SIG-M5 (cell line): ENCODE measurements at places on chromosomes 4 and X.

GRCh38 chr4:99104153-99104552 lies 15.6 kb upstream of the ADH5 start:
- no peak for DNase-seq

DNA sequence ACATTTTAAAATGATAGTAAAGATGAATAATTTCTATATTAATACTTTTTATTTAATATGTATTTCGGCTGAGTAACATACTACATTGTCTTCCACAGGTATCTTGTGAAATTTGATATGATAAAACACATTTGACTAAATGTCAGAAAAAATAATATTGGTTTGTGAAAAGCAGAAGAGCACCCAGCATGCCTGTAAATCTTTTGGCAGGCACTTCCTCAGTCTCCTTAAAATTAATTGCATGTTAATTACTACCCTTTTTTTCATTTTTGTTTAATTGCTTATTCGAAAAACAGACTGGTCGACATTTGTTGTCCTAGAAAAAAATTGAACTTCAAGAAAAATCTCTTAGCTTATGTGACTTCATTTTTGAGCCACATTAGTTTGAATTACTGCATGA lies 40.6 kb downstream of the CLCN3 start:
- no peak for DNase-seq

GRCh38 chr4:5992828-5993321 lies 25.4 kb downstream of the C4orf50 start:
- DNase-seq = no peak

- DNase-seq = no peak
Measured at GRCh38 chr4:4339504-4340085, 47.3 kb upstream of the NSG1 start.

DNA sequence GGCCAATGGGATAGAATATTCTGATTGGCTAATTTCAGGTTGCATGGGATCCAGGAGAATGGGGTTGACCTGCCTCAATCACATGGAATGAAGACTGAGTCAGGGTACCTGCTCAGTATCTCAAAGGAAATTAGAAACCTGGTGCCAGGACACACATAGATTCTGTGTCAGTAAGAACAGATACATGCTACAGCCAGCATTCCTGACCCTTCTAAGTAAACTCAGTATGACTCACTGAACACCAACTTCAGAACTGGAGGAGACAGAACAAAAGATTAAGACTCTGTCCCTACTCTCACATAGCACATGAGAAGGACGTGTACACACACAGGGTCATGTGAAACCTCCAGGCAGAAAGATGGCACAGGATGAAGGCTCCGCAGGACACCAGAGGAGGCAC lies 54.5 kb downstream of the FAM184B start:
- no peak for DNase-seq

- DNase-seq = no peak
Measured at GRCh38 chr4:185969657-185970056, 99.3 kb upstream of the TLR3 start.

- no peak for DNase-seq
Measured at GRCh38 chrX:46209768-46210167, 335.5 kb downstream of the ZNF674 start.

GRCh38 chr4:26330946-26331345 lies 10.1 kb downstream of the RBPJ start:
- no peak for DNase-seq

GRCh38 chr4:188305690-188306089 lies 166.4 kb downstream of the TRIML1 start:
- no peak for DNase-seq

GRCh38 chr4:173529477-173530325 lies at the start of gene HAND2:
Gene HAND2 (minus strand): TSS chr4:173530229. CDS start chr4:173529289, 940 bp downstream.
- no peak for DNase-seq

DNA sequence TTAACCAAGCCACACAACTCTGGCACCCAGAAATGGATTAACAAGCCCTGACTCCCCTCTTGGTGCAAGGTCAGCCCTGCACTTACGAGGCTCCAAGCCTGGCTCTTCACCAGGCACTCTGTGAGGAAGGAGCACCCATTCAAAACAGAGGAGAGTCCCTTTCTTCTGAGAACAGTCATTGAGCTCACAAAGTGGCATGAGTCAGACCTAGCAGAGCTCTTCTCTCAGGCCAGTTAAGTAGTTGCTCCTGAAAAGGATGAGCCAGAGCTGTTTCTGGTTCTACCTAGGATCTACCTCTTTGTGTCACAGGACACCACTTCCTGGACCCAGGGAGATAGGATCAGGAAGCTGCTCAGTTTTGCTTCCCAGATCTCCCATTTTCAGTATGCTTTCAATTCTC lies 48.2 kb downstream of the EVC2 start:
- DNase-seq = no peak

DNA sequence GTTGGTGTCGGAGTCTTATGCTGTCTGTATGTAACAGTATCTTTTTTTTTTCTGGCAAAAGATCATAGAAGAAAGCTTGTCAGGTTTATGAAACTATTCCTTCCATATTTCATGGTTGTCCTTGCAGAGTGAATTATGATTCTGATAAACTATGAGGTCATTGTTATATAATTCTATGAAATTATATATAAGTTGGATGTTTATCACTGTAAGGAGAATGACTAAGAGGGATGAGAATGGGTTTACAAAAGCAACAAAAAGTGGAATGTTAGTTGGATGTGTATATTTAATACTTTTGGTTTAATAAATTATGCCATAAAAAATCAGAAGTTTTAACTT lies 43.1 kb downstream of the RAPGEF2 start:
- DNase-seq = no peak

GRCh38 chrX:109629310-109629709 lies 4.3 kb upstream of the KCNE5 start:
- DNase-seq = no peak

- DNase-seq = no peak
Measured at GRCh38 chr4:23312686-23313085, 577.2 kb downstream of the PPARGC1A start.

GRCh38 chr4:70120323-70120722 lies 33.7 kb upstream of the PRR27 start:
- no peak for DNase-seq

GRCh38 chrX:154526901-154527675 lies 11.1 kb upstream of the FAM3A start:
- peak; percentile 2 for DNase-seq

- DNase-seq = no peak
Measured at GRCh38 chrX:153642051-153642654, 4.8 kb upstream of the DUSP9 start.

DNA sequence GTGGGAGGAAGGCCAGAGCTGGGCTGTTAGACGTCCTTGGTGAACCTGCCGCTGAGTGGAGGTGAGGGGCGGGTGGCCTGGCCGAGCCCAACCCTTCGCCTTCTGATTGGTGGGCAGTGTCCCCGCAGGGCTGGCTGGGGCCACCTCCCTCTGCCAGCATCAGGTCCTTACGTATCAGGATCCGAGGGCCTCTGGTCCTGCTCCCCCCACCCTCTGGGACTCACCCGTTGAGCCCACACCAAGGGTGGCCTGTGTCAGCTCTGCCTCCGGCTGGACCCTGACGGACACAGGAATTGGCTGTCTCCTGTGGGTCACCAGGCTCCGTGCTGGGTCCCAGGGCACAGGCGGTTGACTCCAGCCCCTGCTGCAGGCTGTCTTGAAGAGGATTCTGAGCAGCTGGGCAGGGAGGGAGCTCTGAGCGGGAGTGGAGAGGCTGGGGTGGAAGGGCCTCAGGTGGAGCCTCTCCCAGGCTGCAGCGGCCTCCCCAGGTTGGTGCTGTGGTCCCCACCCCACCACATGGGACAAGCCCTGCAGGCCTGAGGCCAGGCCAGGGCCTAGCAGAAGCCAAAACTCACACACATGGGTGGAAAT lies 58.4 kb upstream of the NKX1-1 start:
- DNase-seq = no peak

- no peak for DNase-seq
Measured at GRCh38 chrX:19440713-19441112, 74.6 kb downstream of the MAP3K15 start.

DNA sequence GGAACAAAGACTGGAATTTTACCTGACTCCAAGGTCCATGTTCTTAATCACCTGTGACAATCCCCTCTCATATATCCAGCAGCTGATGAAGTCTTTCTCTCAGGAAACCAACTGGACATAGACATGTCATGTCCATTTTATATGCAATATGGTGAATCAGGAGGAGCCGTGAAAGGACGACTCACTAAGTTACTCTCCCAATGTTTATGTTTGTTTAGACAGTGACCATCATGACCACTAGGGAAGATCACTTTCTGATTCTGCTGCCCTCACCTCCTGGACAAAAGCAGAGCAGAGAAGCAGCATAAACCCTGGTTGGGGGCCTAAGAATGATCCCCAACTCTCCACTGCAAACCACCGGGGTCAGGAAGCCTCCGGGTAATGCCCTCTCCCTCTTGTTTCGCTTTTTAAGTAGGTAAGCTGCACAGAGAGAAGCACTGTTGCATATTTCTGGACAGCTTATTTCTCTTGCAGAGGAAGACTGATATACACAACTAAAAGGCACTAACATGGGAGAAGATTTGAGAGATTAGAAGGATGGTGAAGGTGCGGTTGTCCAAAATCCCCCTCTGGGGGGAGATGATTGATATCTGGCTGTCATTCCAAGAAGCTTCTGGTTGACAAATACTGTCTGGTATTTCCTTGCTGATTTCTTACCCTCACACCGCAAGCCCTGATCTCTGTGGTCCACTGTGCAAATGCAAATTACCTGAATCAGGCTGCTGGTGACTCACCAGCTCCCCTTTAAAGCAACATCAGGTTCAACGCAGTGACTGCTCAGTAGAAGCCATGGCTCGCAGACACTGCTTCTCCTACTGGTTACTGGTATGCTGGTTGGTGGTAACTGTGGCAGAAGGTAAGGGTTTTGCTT lies at the start of gene ODAPH:
Gene ODAPH (plus strand): TSS at position 773 of the 871 bp plus-strand sequence. CDS start 17 bp downstream, at position 790.
- DNase-seq = no peak

DNA sequence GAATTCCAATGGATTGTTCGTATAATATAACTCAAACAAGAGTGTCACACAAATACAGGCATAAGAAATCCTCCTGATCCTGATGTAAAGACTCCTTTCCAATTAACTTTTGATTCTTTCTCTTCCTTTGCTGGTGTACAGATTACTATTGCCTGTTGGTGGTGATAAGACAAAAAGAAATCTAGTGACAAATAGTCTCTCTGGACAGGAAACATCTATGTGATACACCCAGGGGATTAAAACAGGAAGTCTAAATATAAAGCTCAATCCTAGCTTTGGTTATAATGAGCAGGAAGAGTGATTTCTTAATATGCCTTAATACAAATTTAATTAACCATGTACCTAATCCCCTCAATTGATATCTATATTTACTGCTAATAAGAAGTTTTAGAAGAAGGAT lies 45.1 kb downstream of the ARHGEF6 start:
- DNase-seq = no peak

- DNase-seq = no peak
Measured at GRCh38 chrX:41394293-41394692, 52.9 kb upstream of the NYX start.

DNA sequence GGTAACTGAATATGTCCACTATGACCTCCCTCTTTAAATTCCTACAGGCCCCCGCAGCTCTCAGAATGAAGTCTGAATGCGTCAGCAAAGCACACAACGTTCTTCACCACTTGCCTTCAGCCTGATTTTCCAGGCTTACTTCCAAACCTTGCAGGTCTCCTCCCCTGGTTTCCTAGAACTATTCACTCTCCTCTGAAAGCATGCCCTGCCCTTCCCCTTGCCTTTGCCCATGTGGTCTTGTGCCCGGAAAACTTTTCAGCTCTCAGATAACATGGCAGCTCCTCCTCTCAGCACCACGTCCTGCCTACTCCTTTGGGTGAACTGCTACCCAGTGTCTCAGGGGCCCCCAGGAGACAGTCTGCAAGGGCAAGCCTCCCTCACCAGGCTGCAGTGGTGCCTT lies 268.5 kb upstream of the LDB2 start:
- DNase-seq = no peak

DNA sequence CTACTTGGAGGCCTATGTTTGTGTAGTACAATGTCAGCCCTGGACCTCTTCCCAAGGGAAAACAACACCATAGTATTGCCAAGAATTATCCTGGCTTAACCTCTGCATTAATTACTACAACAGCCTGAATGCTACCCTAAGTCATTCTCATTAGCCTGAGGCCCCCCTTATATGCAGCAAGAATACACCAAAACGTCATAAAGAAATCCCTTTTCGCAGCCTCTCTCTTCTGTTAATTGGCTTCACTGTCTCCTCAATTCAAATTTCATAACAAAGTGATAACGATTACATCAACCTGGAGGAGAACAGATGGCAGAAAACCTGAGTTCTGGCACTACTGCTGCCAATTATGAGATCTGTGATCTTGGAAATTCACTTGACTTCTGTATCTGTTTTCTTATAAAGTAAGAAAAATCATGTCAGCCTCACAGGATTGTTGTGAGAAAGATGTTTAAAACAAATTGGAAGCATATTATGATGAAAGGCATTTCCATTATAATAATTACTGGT lies 1663.1 kb downstream of the STIM2 start:
- DNase-seq = no peak

DNA sequence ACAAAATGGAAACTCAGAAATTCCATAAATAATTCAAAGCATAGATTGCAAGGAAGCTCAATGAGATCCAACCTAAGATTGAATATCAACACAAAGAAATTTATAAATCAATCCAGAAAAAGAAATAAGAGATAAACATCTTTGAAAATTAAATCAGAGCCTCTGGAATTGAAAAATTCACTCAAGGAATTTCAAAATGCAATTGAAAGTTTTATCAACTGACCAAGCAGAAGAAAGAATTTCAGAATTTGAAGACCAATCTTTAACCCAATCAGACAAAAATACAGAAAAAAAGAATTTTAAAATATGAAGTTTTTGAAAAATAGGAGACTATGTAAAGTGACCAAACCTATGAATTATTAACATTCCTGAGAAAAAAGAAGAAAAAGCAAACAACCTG lies 134.1 kb downstream of the GASK1B start:
- DNase-seq = no peak

DNA sequence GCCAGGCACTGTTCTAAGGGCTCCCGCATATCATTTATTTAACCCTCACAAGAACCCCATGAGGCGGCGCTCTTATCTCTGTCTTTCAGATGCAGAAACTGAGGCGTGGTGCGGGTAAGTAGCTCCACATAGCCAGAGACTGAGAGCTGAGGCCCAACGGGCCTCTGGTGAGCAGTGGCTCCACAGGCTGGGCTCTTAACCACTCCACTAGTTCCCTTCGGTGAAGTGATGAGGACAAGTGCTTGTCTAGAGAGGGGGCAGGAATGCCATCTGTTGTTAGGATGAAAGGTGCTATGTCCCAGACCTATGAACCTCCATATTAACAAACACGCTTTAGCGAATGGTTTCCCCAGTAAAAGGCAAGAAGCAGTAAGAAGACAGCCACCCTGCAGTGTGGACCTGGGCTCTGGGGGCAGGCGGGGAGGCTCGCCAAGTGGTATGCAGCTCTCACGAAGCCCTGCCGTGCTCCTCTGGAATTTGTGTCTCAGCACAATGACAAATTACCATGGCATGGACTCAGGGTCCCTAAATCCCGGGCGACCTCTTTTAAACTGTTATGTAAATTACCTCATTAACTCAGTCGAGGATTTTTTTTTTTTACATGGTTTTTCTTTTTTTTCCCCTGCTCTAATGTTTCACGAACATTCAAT lies 20.9 kb upstream of the S100G start:
- no peak for DNase-seq

- DNase-seq = no peak
Measured at GRCh38 chr4:105686571-105686970, 21.9 kb downstream of the INTS12 start.

- no peak for DNase-seq
Measured at GRCh38 chrX:136275553-136275952, 24.4 kb upstream of the MAP7D3 start.

GRCh38 chr4:94603170-94603747 lies 151.5 kb downstream of the PDLIM5 start:
- no peak for DNase-seq

- no peak for DNase-seq
Measured at GRCh38 chrX:34909151-34909550, 33.4 kb upstream of the FAM47B start.
